ENCODE measurements at places on chromosomes 11 and 22.

DNA sequence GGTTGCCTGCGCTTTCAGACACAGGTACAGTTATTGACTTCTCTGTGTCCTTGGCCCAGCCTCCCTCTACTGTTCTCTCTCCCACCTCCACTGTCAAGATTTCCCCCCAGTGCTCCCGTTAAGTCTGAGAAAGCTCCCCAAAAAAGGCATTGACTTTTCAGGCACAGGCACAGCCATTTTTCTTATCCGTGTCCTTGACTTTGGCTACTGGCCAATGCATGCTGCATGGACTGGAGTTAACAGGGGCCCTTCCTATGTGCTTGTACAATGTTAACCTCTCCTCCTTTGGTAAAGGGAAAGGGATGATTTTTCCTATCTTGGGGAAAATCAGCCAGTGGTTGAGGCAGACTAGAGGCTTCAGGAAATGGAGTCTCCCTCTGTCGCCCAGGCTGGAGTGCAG lies 4.3 kb downstream of the APOL5 start:
- no peak for DNase-seq

- no peak for DNase-seq
These were observed 648.5 kb downstream of the BRD1 start for GRCh38 chr22:49179175-49179574.

DNA sequence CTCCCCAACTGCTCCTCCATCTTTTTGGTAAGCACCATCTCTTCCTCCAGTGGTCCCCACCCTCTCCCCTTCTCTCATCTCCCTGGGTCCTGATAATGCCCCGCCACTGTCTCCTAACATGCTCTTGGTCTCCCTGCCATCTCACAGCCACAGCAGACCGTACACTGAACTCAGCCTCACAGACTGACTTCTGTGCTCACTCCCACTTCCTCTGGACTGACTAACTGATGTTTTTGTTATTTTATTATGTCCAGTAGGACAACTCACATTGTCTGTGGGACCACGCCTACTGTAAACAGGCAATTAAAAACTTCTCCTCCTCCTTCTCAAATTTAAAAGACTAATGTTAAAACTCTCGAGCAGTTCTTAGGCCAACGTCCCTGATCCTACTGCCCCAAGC lies 2.6 kb upstream of the GNAZ start:
- no peak for DNase-seq

DNA sequence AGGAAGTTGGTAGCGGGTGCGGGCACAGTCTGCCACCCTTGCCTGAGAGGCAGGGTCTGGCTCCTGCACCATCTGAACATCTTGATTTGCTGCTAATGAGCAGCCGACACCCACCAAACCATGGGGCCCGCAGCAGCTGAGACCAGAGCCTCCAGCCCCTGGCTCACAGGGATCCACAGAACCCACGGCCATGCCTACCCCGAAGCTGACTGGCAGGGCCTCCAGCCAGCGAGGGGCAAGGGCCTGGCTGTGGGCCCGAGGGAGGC lies 171.5 kb upstream of the NTM start:
- no peak for DNase-seq

DNA sequence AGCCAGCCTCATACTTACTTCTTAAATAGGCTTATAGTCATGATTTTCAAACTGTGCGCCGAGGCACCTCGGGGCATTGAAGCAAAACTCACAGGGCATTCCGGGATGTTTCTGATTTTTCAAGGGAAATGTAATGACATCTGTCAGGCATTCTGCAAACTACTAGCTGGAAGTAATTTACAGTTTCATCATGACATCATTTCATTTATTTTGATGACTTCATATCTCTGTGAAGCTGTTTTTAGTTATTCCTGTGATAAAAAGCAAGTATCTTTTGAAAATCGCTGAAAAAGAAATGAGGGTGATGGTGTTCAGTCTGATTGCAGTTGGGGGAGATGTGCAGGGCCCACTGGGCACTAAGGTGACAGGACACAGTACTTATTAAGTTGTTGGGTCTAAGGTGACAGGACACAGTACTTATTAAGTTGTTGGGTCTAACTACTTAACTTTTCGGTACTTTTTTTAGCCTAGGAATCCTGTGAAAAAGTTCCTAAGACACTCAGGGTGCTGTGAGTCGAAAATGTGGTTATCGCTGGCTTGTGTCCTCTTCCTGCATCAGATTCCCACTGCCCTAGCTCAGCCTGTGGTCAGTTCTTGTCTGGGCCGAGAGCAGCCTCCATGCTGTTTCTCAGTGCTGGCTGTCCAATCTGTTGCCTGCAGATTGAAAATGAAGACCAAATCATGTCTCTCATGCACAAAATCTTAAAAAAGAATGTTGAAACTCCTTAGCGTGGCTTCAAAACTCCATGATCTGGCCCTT lies 42.6 kb downstream of the APLP2 start:
- no peak for DNase-seq

- no peak for DNase-seq
These were observed 13.2 kb downstream of the VPS37C start for GRCh38 chr11:61147791-61148620.

DNA sequence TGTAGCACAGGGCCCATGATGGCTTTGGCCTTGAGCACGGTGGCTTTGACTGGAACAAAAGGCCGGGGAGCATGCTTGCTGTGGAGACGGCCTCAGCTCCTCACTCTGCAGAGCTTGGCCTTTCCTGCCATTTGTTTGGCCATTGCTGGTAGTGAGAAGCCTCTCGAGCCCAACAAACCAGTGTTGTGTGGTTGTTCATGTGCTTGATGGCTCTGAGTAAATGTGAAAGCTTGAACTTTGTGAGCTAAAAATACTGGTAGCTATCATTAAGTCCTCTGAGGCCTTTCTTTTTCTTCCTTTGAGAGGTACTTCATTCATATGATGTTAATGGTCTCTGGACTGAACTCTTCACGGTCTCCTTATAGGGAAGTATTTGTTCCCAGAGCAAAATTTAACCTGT lies 39.6 kb downstream of the NAT10 start:
- no peak for DNase-seq

- DNase-seq, result no peak
These were observed 5.2 kb upstream of the IL17RA start for GRCh38 chr22:17079572-17079971.

DNA sequence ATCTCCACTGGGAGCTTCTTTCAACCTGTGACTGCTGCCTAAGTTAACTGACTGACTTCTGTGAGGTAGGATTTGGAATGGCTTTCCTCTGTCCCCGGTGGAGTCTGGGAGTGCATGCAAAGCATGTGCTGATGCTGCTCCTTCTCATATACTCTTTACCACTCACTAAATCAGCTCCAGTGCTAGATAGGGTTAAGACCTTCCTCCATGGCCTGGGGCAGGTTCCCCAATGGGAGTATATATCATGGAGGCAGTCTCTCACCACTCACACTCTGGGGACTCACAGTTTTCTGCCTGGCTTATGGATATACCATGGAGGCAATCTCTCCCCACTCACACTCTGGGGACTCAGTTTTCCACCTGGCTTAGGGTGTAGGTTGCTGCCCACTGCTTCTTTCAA lies 10.1 kb upstream of the FANCF start:
- DNase-seq, result no peak

DNA sequence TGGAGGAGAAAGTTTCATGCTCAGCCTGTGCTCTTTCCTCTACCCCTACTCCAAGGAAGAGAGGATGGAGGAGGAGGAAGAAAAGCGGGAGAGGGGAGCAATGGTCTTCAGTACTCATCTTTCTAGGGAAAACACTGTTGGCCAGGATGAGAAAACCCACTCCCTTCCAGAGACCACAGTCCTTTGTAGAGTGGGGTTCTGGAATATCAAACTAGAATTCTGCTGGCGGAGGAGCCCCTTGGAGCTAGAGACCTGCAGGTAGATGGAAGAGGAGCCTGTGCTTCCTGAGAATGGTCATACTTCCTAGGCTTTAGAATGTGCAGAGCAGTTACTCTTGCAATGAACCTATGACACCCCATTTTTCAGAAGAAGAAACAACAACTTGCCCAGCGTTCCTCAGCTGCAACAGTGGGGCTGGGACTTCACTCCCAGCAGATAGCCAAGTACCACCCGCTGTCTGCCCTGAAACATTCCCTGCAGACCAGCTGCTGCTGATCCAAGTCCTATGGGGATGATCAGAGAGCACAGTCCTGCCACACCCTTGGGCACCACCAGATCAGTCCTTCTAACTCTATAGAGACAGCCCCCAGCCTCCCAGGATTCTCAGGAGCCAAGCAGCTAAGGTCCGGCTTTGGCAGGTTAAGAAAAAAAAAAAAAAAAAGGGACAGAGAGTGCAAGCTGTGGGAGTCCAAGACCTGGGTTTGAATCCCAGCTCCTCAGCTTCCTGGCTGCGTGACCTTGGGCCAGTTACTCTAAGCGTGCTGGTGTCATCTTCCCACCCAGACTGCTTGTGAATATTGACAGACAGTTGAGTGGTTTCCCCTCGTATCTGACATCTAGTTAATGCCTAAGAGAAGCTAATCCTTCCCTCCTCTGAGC lies 664 bp downstream of the PTGDR2 start:
- DNase-seq, result no peak

DNA sequence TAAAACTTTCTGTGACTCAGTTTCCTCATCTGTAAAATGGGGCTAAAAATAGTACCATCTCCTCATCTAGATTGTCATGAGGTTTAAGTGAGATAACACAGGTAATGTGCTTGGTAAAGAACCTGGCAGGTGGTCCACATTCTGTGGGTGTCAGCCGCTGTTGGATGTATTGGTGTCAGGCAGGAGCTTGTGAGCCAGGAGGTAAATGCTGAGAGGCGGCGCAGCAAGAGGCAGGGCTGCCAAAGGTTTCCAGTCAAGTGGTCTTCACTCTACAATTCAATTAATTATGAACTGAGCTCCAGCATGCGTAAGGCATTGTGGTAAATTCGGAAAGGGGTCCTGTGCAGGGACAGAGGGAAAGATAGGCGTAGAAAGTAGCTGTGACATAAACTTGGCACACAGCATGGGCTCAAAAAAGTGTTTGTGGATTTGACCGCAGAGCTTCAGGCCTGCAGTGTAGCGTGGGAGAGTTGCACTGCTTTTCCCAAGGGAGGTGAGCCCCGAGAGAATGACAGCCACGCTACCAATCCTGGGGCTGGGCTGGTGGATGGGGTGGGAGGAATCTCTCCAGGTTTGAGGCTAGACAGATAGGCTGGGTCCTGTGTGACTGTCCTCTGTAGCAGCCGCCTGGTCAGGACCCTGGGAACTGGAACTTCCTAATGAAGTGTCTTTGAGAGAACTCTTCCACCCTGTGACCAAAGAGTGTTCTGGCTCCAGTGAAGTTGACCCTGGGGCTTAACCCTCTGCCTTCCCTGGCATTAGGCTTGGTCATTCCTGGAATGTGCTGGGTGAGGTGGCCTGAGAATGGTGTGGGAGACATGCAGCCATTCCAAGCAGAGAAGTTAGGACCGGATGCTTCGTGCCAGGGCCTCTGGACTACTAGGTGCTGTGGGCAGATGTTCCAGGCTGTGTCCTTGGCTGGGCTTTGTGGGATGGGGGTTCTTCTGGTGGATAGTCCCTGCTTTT lies 122.4 kb downstream of the FEZ1 start:
- no peak for DNase-seq

DNA sequence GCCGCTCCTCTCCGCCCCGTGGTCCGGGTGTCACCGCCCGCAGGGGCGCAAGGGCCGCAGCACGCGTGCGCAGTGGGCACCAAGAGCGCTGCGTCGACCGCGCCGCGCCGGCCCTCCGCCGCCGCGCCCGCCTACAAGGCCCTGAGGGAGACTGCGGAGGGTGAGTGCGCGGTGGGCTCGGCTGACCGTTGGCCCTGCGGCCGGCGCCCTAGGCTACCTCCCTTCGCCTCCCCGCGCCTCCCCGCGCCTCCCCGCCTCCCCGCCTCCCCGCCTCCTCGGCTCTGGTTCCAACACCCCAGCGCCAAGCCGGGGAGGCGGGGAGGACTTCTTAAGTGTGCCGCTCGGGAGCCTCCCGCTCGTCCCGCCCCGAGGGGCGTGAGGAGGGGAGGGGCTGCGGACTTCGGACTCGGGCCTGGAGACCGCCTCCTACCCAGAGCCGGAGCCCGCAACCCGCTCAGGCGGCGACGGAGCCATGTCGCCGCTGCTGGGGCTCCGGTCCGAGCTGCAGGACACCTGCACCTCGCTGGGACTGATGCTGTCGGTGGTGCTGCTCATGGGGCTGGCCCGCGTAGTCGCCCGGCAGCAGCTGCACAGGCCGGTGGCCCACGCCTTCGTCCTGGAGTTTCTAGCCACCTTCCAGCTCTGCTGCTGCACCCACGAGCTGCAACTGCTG lies at the start of gene AQP11:
Gene AQP11 (plus strand): TSS at position 433 of the 673 bp plus-strand sequence. CDS start 40 bp downstream, at position 473.
- DNase-seq, result peak; percentile 91

DNA sequence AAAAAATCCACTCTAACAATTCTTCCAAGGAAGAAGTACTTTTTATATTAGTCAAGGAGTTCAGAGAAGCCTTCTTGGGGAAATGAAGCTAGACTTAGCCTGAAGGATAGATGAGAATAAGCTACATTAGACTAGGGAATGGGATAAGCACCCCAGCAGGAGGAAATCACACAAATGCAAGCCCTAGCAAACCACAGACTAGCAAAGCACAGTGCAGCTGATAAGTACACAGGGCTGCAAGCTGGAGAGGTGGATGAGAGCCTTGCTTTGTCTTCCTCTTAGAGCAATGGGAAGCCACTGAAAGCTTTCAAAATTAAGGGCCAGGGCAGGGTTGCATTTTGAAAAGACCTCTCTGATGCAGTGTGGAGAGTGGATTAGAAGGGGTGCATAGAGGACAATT lies 946.2 kb downstream of the LRRC4C start:
- DNase-seq, result no peak

GRCh38 chr11:9760193-9760575 lies 96.3 kb downstream of the SWAP70 start:
- DNase-seq, result no peak

- no peak for DNase-seq
These were observed 47.2 kb downstream of the CCDC15 start for GRCh38 chr11:125001079-125001778.

DNA sequence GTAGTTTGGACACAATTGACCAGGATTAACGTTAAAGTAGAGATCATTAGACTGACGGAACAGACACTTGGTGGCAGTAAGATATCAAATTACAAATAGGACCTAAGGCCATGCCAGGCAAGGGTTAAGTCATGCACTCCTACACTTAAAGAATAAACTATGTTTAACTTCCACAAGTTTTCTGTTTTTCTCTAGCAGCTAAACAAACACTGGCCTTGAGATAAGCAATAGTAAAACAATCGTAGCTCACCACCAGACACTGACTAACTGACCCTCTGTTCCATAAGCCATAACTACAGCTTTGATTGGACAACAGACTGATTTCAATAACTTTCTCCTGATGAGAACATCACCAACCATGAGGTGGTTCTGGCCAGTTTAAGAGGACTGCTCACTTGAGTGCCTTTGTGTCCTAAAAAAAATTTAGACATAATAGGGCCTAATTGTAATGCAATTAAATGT lies 2.0 kb upstream of the CEP126 start:
- no peak for DNase-seq

DNA sequence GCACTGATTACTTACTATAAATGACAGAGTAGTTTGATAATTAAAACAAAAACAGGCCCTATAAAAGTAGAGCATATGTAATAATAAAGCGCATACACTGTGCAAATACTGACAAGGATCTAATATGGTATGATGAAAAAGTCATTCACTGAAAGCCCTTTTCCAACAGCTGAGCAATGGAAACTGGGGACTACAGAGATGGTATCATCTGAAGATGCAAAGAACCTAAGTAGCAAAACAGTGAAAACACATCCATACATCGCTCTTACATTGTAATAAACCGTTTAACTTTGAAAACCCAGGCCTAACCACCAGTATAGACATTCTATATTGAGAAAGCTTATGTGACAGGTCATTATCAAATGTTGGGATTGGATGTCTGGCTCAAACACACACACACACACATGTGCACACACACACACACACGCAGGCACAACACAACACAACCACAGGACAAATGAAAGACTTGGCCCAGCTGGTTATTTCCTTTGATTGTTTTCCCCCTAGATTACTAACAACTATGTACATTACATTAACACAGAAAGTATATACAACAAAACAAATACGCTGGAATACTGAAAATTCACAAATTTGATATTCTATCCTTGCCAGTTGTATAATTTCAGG lies 119.5 kb downstream of the APOL5 start:
- DNase-seq, result no peak

Measured in WERI-Rb-1 (cell line).